ENCODE measurements at places on chromosomes 7 and 10.

DNA sequence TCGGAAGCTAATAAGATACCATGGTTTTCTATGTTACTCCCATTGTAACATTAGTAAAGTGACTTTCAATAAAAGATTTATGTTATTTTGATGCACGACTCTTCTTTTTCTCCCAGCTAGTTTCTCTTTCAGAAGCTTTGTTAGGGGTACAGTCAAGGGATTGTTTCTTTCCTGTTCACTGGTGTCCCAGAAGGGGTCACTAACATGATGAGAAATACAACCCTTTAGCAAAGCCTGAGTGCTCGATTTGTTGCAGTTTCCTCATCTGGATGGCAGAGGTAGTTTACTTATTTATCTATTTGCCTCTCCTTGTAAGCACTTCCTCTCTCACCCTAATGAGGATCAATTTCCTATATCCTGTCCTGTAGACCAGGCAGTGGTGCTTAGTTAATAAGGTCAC is 17.0 kb downstream of the SRI start:
- no peak for DNase-seq

DNA sequence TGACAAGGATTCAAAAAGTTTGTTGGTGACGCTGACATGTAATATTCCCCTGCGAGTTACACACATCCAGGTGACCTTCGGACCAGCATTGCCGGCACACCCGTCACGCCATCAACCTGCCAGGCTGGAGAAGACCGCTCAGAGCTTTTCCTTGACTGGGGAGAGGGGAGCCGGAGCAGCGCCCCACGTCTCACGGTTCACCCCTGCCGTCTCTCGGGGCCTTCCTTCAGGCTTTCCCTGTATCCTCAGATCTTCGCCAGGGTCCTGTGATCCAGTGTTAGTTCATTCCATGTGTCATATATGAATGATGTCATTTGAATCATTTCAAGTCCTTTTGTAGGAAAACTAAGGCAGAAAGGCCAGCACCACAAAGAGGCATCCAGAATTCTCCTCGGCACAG is 127.8 kb downstream of the MGMT start:
- DNase-seq, result no peak

GRCh38 chr7:158749396-158749795 is 44.8 kb upstream of the NCAPG2 start:
- no peak for DNase-seq

GRCh38 chr7:140607441-140607989 is 33.1 kb downstream of the DENND2A start:
- DNase-seq, result no peak

GRCh38 chr7:303425-303824 is 13.5 kb downstream of the FOXL3 start:
- DNase-seq, result no peak
